ENCODE measurements at places on chromosomes 16 and 17. TPM values are rescaled to one million over a fixed set of nuclear protein-coding genes. Genes with fewer than 3 reads are reported as not detected.

DNA sequence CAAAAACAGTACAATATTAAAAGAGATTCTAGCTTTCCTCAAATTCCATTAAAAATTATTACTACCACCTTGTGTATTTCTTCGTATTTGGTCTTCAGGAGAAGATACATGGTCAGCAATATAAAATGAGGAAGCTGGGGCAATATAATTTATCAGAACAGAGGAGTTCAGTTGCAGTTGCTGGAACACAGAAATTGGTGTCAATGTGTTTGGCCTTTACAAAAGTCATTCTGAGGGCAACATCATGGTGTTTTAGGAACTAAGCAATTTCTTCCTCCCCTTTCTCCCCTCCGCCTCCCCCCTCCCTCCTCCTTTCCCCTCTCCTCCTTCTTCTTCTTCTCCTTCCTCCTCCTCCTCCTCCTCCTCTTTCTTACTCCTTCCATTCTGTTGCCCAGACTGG, 102.1 kb downstream of the YPEL2 start:
- no peak for DNase-seq

GRCh38 chr16:49936791-49937190, 80.9 kb upstream of the ZNF423 start:
- DNase-seq, result no peak

DNA sequence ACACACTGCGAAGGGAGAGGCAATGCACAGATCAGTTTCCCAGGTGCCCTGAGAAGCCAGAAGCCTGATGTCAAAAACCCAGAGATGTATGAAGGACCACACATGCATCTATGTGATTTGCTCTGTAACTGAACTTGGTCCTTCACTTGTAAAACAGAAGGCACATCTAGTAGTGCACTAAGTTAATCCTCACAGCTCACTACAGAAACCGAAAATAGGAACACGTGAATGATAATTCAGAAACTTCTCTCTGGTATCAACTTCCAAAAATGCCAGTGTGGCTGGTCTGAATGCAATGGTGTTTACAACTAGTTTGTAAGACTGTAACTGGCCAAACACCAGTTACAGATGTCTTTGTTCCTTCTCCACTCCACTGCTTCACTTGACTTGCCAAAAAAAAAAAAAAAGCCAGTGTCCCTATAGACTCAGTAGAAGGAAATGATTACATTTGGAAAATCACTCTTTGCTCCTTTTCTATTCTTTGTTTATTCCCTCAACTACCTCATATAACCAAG, 11.3 kb downstream of the ANKRD40 start:
- no peak for DNase-seq

DNA sequence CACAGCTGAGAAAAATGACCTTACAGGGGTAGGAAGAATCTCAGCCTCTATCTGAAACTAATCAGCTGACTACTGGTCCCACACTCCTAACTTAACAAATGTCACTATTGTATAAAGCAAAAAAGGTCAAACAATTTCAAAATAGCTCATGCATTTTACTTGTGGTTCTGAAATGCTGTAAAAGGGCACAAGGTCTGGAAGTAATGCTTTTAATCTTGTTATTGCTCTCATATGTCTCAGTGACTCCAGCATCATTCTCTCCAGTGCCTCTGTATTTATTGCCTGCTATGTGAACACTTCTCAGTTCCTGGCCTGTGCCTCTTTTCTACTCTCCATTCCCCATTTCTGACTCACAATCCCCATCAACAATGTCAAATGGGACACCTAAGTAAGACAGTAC, 937.7 kb downstream of the CDH11 start:
- DNase-seq, result no peak

MT2A gene
- total RNA-seq, result 72.5 TPM

IGF2BP1 gene
- 434 TPM for total RNA-seq
